Type B pancreatic cell (in vitro differentiated cells): ENCODE measurements at places on chromosomes 13 and 19. TPM values are rescaled to one million over a fixed set of nuclear protein-coding genes. Genes with fewer than 3 reads are reported as not detected.

GRCh38 chr19:23116802-23117571, at the start of gene ZNF730:
ZNF730 (plus strand) TSS chr19:23117025; CDS start chr19:23117174, 149 bp downstream.
- H3K4me3 ChIP-seq, result peak within 1 kb of the TSS; percentile 94
- H3K36me3 ChIP-seq, result peaks cover 22% of the 10 kb centered on the region
- peak; percentile 93 for DNase-seq
- H3K4me1 ChIP-seq, result peaks cover 9% of the 10 kb centered on the region
- H3K27me3 ChIP-seq, result no peaks in the 10 kb centered on the region

GRCh38 chr13:76029088-76029487, 393.0 kb downstream of the LMO7 start:
- H3K4me3 ChIP-seq, result no peak overlapping the region
- DNase-seq, result no peak
- peaks cover 9% of the 10 kb centered on the region for H3K4me1 ChIP-seq
- no peak overlapping the region for H3K27ac ChIP-seq

DNA sequence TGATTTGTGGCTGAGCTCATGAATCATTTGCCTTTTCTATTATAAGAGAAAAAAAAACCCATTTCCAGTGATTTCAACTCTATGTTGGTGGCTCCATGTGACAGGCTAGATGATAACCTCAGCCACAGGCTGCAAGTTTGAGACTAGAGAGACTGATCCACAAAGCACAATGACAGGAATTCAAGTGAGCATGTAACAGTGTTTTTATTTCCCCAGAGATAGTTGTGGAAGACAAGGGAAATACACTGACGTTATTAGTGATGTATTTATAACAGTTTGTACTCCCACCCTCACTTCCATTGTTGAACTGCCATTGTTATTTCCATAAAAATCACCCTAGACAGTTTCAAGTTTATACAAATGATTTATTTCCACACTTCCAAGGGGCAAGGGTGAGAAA, 27.9 kb upstream of the EDNRB start:
- H3K4me3 ChIP-seq, result no peak overlapping the region
- H3K36me3 ChIP-seq, result no peaks in the 10 kb centered on the region
- no peaks in the 10 kb centered on the region for H3K4me1 ChIP-seq
- DNase-seq, result no peak
- no peaks in the 10 kb centered on the region for H3K27me3 ChIP-seq

- no peak overlapping the region for H3K4me3 ChIP-seq
- no peak overlapping the region for H3K27ac ChIP-seq
- DNase-seq, result no peak
- H3K36me3 ChIP-seq, result no peaks in the 10 kb centered on the region
- no peaks in the 10 kb centered on the region for H3K4me1 ChIP-seq
- H3K27me3 ChIP-seq, result peaks cover 27% of the 10 kb centered on the region
These were observed 48.4 kb upstream of the ZNRF4 start for GRCh38 chr19:5406816-5407215.

DNA sequence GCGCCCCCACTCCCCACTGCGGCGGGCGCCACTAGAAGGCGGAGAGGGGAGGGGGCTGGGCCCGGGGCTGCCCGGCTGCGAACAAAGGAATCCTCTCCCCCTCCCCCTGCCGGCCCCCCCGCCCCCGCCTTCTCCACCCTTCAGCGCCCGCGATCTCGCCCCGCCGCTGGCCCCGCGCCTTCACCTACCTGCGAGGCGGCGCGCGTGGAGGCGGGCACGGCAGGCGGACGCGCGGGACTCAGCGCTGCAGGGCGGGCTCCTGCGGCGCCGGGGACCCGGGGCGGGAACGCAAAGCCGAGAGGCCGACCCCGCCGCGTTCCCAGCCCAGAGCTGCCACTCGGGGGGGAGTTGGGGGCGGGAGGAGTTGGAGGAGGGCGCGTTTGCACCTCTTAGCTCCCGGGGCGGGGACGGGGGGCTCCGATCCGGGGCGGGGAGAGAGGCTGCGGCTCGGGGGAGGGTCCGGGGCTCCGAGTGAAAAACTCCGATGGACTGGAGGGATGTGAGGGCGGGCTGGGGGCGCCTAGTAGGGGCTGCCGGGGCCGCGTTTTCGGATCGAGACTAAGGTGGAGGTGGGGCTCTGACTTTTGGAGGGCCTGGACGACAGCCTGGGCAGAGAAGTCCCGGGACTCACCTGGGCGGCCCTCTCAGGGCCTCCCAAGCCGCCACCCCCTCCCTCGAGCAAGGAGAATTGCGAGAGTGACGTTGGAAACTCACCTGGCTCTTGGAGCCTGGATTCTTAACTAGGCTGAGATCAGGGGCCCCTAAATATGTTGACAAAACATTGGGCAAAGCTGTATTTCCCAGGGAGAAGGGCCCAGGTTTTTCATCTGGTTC, at the start of gene FBN3:
FBN3 (minus strand) TSS at position 332 of the 834 bp plus-strand sequence. CDS start 2,112 bp downstream, outside the sequence.
- no peaks in the 10 kb centered on the region for H3K27me3 ChIP-seq
- no peak for DNase-seq
- H3K4me1 ChIP-seq, result peaks cover 24% of the 10 kb centered on the region
- peak within 1 kb of the TSS; percentile 92 for H3K27ac ChIP-seq
- H3K4me3 ChIP-seq, result peak within 1 kb of the TSS; percentile 87

- DNase-seq, result no peak
- peaks cover 44% of the 10 kb centered on the region for H3K27me3 ChIP-seq
- H3K4me3 ChIP-seq, result peak overlapping the region; percentile 12
- no peak overlapping the region for H3K27ac ChIP-seq
These were observed 2.9 kb downstream of the CGB3 start for GRCh38 chr19:49020931-49021895.

- no peaks in the 10 kb centered on the region for H3K4me1 ChIP-seq
- peak; percentile 92 for DNase-seq
- H3K36me3 ChIP-seq, result no peaks in the 10 kb centered on the region
- no peak overlapping the region for H3K27ac ChIP-seq
- H3K27me3 ChIP-seq, result peaks cover 3% of the 10 kb centered on the region
- H3K4me3 ChIP-seq, result peak overlapping the region; percentile 82
These were observed 906 bp downstream of the ANKLE1 start for GRCh38 chr19:17282488-17283125.

DNA sequence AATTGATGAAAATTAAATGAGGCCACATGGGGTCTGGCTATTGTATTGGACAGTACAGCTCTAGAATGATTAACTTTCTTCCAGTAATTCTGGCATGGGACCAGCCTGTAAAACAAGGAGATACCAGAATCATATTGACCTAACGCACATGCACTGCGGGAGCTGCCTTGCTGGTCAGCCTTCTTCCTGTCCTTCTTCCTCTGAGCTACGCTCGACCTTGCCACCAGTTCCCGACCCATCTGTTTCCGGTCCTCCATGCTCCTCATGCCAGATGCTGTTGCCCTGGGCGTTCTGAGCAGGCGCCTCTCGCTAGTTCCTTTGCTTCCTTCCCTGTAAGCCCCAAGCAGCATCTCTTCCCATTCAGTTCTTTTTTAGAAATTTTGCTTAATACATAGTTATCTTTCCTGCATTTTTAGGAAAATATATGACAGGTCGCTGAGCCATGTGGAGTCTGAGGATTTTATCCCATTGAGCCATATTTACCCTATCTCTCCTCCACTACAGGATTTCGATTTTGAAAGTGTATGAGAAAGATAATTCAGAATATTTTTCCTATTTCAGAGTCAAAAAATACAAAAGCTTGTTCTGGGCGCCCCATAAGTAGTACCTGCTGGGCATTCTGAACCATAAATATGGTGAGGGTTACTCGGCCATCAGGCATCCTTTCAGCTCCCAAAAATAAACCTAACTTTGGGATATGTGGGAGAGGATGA, 38.6 kb downstream of the TNFRSF19 start:
- H3K27ac ChIP-seq, result peak overlapping the region; percentile 75
- no peak for DNase-seq
- H3K4me1 ChIP-seq, result peaks cover 42% of the 10 kb centered on the region

- peak overlapping the region; percentile 91 for H3K4me3 ChIP-seq
- H3K4me1 ChIP-seq, result peaks cover 36% of the 10 kb centered on the region
- H3K27ac ChIP-seq, result peak overlapping the region; percentile 95
- peak; percentile 90 for DNase-seq
- H3K36me3 ChIP-seq, result no peaks in the 10 kb centered on the region
- H3K27me3 ChIP-seq, result no peaks in the 10 kb centered on the region
These were observed 20.8 kb upstream of the ERCC1 start for GRCh38 chr19:45444318-45445041.

DNA sequence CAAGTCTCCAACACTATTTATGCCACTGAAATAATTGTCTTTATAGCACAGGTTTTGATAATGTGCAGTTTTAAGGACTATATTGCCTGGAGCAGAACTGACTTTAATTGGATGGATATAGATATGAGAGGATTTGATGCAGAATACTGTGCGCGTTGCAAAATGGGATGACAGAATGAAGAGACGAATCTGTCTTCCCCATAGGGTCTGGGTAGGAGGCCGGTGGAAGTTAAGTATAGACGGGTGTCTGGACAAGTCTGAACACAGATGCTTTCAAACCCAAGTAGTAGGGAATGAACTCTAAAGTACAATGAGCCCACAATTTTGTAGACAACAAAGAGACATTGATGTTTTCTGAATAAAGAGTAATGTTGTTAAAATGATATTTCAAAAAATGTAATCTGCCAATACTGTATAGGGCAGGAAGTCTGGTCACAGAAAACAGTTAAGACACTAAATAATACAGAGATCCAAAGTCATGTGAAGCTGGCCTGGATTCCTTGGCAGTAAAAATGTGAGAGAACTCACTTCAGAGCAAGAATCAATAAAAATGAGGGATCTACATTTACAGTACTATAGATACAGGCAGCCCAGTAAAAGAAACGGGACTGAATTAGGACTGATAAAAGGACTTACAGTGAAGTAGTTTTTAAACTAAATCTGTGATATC, 125.5 kb downstream of the ENOX1 start:
- no peak for DNase-seq
- no peak overlapping the region for H3K27ac ChIP-seq
- H3K36me3 ChIP-seq, result no peaks in the 10 kb centered on the region
- H3K4me1 ChIP-seq, result peaks cover 12% of the 10 kb centered on the region
- H3K27me3 ChIP-seq, result no peaks in the 10 kb centered on the region
- no peak overlapping the region for H3K4me3 ChIP-seq

GRCh38 chr13:108313382-108313781, 43.9 kb downstream of the TNFSF13B start:
- peaks cover 4% of the 10 kb centered on the region for H3K27me3 ChIP-seq
- no peaks in the 10 kb centered on the region for H3K36me3 ChIP-seq
- no peak for DNase-seq
- no peaks in the 10 kb centered on the region for H3K4me1 ChIP-seq
- no peak overlapping the region for H3K27ac ChIP-seq

- H3K27me3 ChIP-seq, result no peaks in the 10 kb centered on the region
- H3K27ac ChIP-seq, result no peak overlapping the region
- DNase-seq, result no peak
- no peak overlapping the region for H3K4me3 ChIP-seq
These were observed 330.1 kb downstream of the TDRD3 start for GRCh38 chr13:60727140-60727539.

GRCh38 chr19:16208064-16208759, 10.5 kb downstream of the AP1M1 start:
- no peak for DNase-seq
- H3K27ac ChIP-seq, result no peak overlapping the region
- peaks cover 9% of the 10 kb centered on the region for H3K4me1 ChIP-seq
- no peak overlapping the region for H3K4me3 ChIP-seq
- peaks cover 32% of the 10 kb centered on the region for H3K36me3 ChIP-seq

DNA sequence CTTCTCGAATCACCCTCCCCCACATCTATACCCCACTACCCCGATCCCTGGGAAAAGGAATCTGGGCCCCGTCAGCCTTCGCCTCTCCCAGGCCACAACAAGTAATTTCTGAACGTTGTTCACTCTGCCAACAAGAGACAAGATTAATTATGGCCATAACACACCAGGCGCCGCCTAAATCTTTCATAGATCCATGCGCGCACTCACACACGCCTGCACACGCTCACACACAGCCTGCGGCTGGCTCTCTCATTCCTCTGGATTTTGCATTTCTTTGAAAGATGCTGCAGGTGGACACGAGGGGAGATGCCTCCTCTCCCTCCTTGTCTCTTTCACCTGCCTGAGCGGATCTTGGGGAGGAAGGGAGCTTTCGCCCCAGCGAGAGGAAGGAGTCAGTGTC, 17.1 kb downstream of the ZNRF4 start:
- H3K27me3 ChIP-seq, result peaks cover 6% of the 10 kb centered on the region
- H3K4me1 ChIP-seq, result peaks cover 8% of the 10 kb centered on the region
- no peaks in the 10 kb centered on the region for H3K36me3 ChIP-seq
- H3K4me3 ChIP-seq, result no peak overlapping the region

GRCh38 chr13:43139211-43139610, 115.8 kb downstream of the DNAJC15 start:
- H3K4me1 ChIP-seq, result peaks cover 30% of the 10 kb centered on the region
- no peak for DNase-seq
- no peak overlapping the region for H3K4me3 ChIP-seq
- H3K27ac ChIP-seq, result no peak overlapping the region
- H3K27me3 ChIP-seq, result peaks cover 7% of the 10 kb centered on the region

POSTN gene
- total RNA-seq, result 75.2 and 295 TPM in 2 replicates

RNASEH2B gene
- 25.0 and 37.8 TPM in 2 replicates for total RNA-seq

ZNF439 gene
- 2.1 and 2.5 TPM in 2 replicates for total RNA-seq

NXNL1 gene
- total RNA-seq, result not detected in 2 replicates

UPF1 gene
- 72.1 and 76.5 TPM in 2 replicates for total RNA-seq

ATP4B gene
- 2.0 and 26.7 TPM in 2 replicates for total RNA-seq

RNF113B gene
- total RNA-seq, result not detected in 2 replicates

KIR3DL2 gene
- not detected in 2 replicates for total RNA-seq

DHPS gene
- 71.2 and 79.4 TPM in 2 replicates for total RNA-seq

C1QTNF9B gene
- total RNA-seq, result not detected in 2 replicates

IRF2BP1 gene
- total RNA-seq, result 25.5 and 32.2 TPM in 2 replicates

PRSS57 gene
- total RNA-seq, result not detected in 2 replicates

SIGLEC5 gene
- total RNA-seq, result not detected in 2 replicates

TMEM255B gene
- 0.92 and 1.9 TPM in 2 replicates for total RNA-seq

SULT2A1 gene
- 4.4 and 9.8 TPM in 2 replicates for total RNA-seq

ELSPBP1 gene
- not detected in 2 replicates for total RNA-seq
